Activated naive CD4-positive, alpha-beta T cell treated with anti-CD3 and anti-CD28 coated beads, Interleukin-2, amount 50 U/mL, for 16 hours (primary cell): ENCODE measurements at places on chromosomes 16 and 17.

- DNase-seq = no peak
Observed at GRCh38 chr16:67104061-67104460, 5.7 kb upstream of the PHAF1 start.

DNA sequence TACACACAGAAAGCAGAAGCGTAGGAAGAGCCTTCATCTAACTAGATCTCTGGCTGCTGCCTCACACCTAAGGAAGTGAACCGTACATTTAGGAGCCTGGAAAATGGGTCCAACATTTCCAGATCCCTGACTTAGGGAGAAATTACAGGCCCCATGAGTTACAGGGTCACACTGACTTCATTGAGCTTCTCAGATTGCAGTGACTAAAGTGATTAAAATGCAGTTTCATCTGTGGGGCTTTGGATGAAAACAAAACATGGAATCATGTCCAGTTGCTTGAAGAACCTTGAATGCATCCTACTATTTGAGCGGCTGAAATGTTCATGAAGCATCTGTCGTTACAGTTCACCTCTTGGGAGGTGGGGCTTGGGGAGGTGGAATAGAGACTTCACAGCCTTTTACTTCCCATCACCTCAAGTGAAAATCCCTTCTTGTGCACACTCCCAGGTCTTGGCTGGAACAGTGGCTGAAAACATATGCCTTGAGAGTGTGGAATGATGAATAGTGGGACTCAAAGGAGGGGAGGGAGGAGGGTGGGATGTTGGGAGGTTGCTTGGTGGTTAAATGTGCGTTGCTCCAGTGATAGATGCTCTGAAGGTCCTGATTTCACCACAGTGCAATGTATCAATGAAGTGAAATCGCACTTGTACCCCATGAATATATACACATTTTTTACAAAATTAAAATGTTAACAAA lies 19.7 kb downstream of the TEKT3 start:
- no peak for DNase-seq

DNA sequence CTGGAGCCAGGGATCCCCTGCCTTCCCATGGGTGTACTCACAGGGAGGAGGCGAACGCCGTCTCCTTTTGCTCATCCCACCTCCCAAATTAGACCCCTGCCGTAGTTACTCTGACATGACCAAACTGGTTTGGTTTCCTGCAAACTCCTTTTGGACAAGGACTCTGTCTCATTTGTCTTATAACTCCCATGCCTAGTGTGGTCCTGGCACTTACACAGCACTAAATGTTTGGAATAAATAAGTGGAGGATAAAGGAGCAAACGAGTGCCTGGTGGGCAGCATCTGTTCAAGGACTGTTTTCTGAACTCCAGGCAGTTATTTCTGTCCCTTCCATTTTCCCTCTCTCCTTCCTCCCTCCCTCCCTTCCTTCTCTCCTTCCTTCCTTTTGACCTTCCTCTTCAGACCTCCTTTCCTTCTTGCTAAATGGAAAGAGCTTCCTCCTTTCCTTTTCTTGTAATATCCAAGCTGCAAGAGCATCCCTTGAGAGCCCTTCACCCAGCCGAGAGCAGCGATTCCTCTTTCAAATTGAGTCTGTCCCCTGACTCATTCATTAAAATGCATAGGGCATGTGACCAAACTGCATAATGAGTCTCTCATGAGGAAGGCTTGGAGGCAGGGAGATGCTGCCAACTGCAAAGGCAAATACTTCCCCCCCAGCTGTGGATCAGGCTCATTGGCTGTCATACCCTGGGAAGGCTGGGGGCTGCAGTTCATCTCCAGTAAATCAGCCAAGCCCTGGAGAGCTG lies 36.8 kb downstream of the CHD9 start:
- no peak for DNase-seq

GRCh38 chr17:78997881-78998280 lies 11.7 kb downstream of the CANT1 start:
- no peak for DNase-seq

GRCh38 chr17:12815642-12816141 lies 26.4 kb downstream of the ARHGAP44 start:
- DNase-seq = no peak

GRCh38 chr16:63745456-63745855 lies 1376.4 kb downstream of the CDH11 start:
- no peak for DNase-seq

DNA sequence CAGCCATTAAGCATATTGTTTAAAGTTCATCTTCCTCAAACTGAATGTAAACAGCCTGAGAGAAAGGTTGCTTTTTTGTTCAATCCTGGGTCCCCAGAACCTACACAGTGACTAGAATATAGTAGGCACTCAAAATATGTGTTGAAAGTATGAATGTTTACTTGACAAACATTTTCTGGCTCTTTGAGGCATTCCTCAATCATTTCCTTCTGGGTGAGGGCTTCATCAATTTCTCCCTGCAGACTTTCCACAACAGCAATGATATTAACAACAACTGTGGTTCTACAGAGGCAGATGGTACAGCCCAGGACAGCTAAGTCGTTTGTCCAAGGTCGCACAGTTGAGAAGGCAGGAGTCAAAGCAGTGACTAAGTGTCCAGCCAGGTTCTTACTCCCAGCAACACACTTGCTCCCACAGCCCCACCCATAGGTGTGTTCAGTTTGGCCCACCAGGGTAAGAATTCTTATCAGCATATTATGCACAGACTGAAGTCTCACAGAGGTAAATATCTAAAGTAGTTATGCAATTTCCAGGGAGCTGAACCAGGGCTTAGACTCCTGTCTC lies 61.1 kb downstream of the HS3ST3B1 start:
- DNase-seq = no peak

- DNase-seq = peak; percentile 49
Observed at GRCh38 chr16:12089492-12090150, 113.1 kb downstream of the SNX29 start.

DNA sequence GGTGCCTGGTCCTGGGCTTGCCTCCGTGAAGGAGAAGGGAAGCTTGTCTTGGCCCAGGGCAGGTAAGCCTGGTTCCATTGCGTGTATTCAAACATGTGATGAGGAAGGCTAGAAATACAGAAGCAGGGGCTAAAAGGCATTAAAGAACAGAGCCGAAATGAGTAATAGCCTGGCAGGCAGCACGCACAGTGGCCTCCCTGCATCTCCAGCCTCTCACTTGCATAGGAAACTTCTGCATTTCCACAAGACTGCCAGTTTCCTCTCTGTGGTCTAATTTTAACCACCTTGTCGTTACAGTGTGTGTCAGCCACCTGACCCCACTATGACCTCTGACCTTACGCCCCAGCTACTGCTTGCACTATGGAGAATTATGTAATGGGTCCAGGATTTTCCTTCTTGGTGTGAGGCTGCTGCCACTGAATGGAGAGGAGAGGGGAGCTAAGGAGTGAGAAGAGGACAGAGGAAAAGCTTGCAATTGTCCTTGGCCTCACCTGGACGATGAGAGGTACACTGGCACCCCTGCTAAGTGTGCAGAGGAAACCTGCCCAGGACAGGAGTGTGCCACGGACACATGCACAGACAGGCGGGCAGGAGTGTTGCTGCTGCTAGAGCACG lies 32.8 kb downstream of the HIC1 start:
- DNase-seq = peak; percentile 33

- no peak for DNase-seq
Observed at GRCh38 chr16:3497771-3498170, 2.5 kb upstream of the C16orf90 start.

GRCh38 chr17:75820094-75821080 lies 23.8 kb downstream of the UNC13D start:
- no peak for DNase-seq

DNA sequence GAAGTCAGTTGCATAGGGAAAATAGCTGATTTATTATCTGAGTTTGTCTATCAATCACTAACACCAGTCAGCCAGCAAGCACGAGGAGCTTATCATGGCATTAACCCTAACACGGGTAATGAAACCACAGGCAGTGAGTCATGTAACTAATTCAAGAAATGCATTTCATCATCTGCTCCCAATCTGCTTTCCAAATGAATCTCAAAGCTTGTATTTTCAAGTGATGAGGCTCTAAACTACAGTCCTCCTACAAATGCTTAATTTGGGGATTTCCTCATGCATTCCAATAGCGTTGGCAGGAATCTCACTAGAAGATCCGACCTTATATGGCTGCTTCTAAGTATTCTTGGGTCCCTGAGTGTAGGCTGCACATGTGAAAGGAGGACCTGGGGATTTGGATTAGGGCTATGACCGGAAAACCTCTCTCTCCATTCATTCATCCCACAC lies 118.4 kb upstream of the HSBP1 start:
- DNase-seq = no peak

DNA sequence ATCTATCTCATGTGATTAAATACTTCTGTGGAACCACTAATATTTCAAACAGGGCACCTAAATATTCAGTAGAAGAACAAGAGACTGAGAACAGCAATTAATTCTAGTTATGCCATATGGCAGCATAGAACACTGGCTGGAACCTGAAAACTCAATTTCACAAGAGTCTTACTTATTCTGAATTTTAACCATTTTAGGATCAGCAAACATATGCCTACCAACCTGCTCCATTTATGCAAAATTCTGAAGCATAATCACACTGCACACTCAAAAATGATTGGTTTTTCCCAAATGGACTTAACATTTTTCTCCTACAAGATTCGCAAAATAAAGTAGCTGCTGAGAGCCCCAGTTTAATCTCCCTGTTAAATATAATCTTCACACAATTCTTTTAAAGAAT lies 43.2 kb downstream of the SKAP1 start:
- DNase-seq = no peak

- no peak for DNase-seq
Observed at GRCh38 chr17:39393736-39394135, 7.7 kb downstream of the FBXL20 start.

- no peak for DNase-seq
Observed at GRCh38 chr17:17191346-17191792, 14.8 kb downstream of the PLD6 start.

- peak; percentile 55 for DNase-seq
Observed at GRCh38 chr17:78736526-78737079, 45.5 kb downstream of the CYTH1 start.

DNA sequence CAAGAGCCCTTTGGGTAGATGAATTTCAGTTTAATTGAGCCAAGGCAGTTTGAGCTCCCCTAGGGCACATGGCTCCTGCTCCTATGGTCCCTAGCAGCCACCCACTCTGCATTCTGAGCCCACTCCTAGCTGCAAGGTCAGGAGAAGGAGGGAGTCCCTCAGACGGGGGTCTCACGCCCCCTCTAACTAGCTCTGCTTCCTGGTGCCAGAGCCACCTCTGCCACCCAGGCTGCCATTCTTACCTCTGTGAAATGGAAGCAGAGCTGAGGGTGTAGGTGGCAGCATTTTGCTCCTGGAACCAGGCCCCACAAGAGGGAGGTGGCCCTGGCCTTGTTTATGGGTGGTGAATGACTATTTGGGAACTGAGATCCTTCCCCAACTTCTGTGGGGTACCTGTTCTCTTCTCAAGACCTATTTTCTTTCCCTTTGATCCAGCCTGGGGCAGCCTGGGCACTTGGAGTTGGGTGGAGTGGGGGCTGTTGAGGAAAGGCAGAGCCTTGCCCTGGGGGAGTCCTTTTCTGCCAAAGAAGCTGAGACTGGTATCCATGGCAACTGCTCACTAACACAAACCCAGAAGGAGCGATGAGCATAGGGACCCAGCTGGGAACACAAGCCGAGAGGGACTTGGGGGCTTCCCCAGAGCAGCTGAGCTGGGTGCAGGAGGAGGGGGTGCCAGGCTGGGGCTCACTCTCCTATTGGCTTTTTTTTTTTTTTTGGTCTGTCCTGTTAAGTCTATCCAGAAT lies 4.8 kb downstream of the SPNS2 start:
- no peak for DNase-seq

DNA sequence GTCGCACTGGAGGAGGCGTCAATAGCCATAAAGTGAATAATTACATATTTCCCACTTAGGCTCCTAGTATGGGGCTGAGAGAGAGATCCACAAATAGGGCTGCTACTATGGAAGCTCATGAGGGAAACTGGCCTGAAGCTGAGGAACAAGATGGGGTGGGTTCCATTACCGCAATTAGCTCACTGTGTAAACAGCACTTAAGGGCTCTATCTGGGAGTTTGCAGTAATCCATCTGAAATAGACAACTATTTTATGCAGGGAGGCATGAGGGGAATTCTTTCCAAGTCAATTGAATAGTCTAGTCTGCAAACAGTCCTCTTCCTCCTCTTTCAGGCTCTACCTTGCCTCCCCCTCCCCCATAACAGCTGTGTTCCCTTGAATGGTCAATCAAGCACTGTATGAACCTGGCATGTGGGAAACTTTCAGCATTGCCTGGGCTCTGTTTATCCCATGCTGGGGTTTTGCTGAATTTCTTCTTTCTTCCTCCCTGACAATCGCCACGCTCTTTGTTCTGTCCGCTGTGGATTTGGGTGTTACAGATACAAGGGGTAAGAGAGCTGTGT lies 56.1 kb upstream of the MAF start:
- DNase-seq = no peak

DNA sequence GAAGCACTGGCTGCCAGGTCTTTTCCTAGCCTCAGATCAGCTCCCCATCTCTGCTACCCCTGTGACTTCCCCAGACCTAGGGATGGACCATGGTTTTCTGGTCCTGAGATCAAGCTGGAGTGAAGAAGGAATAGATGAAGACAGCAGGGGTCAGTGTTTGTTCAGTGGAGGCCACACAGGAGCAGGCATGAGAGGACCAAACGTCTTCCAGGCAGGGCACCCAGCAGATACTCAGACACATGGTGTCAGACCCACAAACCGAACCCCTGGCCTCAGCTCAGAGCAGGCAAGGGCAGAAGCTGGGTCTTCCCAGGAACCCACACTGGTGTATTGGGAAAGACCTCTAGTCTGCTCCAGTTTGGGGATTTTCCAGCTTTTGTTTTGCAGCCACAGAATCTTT lies 189.7 kb downstream of the IRX5 start:
- no peak for DNase-seq

- DNase-seq = no peak
Observed at GRCh38 chr16:14148569-14148968, 77.5 kb downstream of the MRTFB start.

GRCh38 chr17:78132084-78132676 lies 1.6 kb downstream of the TMC8 start:
- DNase-seq = peak; percentile 69

GRCh38 chr17:3766779-3767178 lies 34.2 kb downstream of the ITGAE start:
- DNase-seq = no peak

- no peak for DNase-seq
Observed at GRCh38 chr17:31593806-31594205, 202.3 kb downstream of the RAB11FIP4 start.

- DNase-seq = peak; percentile 77
Observed at GRCh38 chr17:78186692-78187595, at the start of the genes AFMID and TK1. Gene AFMID, plus strand, starts transcription at chr17:78187362. Its CDS starts 9 bp downstream, at chr17:78187371. Gene TK1, minus strand, starts transcription at chr17:78187052. Its CDS starts 58 bp downstream, at chr17:78186994.

GRCh38 chr17:71846561-71847110 lies 274.2 kb upstream of the SOX9 start:
- DNase-seq = no peak

GRCh38 chr17:81193470-81194224 lies 27.6 kb upstream of the AATK start:
- DNase-seq = no peak
